ENCODE measurements at places on chromosomes 3 and 15. TPM values are rescaled to one million over a fixed set of nuclear protein-coding genes. Genes with fewer than 3 reads are reported as not detected.

- no peak overlapping the region for H3K27ac ChIP-seq
- H3K4me3 ChIP-seq = no peak overlapping the region
- H3K36me3 ChIP-seq = no peaks in the 10 kb centered on the region
- peaks cover 16% of the 10 kb centered on the region for H3K4me1 ChIP-seq
- no peak for DNase-seq
Measured at GRCh38 chr15:76056931-76057330, 2.9 kb upstream of the TMEM266 start.

DNA sequence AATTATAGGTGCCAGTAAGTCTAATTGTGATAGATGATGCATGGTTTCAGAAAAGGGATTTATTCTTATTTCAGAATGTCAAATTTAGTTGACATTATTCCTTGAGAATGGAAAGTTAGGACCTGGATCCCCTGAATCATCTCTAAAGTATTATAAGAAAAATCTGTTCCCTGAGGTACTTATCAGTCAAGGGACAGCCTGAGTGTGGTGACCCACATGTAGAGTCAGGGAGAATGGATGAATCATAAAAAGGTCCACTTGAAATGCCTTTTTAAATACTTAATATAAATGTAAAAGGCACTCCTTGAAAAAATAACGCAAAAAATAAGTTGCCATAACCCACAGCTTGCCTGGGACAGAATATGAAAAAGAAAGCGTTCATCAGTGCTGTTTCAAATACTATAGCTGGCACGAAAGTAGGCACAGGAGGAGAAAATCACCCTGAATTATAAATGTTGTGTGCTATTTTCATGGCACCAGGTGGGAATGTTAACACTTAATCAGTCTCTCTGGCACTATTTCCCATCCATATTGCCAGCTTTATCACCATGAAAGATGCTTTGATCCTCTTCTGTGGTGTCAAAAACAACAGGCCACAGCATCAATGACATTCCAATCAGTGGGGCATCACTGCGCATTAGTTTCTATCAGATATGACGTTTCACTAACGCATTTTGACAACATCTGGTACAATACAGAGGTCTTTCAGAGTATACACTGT lies 208.5 kb downstream of the EPHA3 start:
- H3K36me3 ChIP-seq = no peaks in the 10 kb centered on the region
- no peaks in the 10 kb centered on the region for H3K27me3 ChIP-seq
- no peak overlapping the region for H3K27ac ChIP-seq
- H3K4me1 ChIP-seq = no peaks in the 10 kb centered on the region
- DNase-seq = no peak

DNA sequence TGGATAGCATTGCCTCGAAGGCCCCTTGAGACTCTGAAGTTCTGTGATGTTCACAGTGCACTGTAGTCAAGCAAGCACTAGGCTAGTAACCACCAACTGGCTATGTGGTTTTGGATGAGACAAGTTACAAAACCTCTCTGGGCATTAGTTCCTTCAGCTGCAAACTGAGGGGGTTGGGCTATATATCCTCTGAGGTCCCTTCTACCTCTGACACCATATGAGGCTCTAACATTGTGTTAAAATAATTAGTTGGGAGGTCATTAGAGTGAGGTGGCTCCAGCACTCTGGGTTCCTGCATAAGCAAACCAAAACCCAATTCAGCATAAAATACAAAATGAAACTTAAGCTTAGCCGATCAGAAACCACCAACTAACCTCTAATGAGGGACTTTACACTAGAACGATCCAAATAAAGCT lies 209.5 kb upstream of the LRRN1 start:
- no peak overlapping the region for H3K4me3 ChIP-seq
- no peaks in the 10 kb centered on the region for H3K27me3 ChIP-seq
- no peak for DNase-seq
- no peak overlapping the region for H3K27ac ChIP-seq

- no peaks in the 10 kb centered on the region for H3K27me3 ChIP-seq
- H3K36me3 ChIP-seq = no peaks in the 10 kb centered on the region
- H3K4me3 ChIP-seq = no peak overlapping the region
- no peak for DNase-seq
- H3K27ac ChIP-seq = no peak overlapping the region
Measured at GRCh38 chr15:34331809-34332208, 5.8 kb downstream of the SLC12A6 start.

GRCh38 chr3:31793821-31794220 lies 187.2 kb downstream of the OSBPL10 start:
- H3K4me3 ChIP-seq = no peak overlapping the region
- H3K27ac ChIP-seq = no peak overlapping the region
- no peaks in the 10 kb centered on the region for H3K36me3 ChIP-seq
- no peaks in the 10 kb centered on the region for H3K4me1 ChIP-seq
- H3K27me3 ChIP-seq = no peaks in the 10 kb centered on the region

DNA sequence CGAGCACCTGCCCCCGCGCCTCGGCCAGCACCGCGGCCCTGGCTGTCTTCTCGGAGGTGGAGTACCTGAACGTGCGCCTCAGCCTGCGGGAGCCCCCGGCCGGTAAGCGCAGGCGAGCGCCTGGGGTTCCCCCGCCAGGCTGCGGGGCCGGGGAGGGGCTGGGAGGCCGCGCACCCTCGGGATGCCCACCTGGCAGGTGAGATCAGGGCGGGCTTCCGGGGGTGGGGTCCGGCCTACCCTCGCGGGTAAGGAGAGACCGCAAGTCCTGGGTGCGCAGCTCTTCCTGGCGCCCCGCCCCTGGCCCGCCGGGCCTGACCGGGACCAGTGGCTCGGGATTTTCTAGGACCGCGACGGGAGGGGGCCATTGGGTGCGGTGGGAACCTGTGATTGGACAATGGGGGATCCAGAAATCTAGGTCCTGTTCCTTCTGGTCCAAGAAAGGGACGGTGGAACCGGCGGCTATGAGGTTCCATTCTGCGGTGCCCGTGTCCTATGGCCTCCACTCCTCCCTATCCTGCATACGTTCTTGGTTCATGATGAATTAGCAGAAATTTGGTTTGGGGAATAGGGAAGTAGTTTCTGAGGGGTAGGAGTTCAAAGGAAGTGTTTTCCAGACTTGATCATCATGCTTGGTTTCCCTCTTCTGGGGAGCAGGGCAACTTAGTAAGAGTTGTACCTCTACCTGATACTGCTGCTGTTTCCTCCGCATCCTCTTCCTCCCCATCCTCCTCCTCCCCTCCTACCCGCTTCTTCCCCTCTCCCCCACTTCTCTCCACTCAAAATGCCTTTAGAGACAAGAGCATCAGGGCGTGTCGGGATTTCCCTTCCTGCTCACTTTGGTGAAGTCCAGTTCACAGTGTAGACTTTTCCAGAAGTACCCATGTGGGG lies 808 bp downstream of the ARRDC4 start:
- no peaks in the 10 kb centered on the region for H3K4me1 ChIP-seq
- peak overlapping the region; percentile 79 for H3K4me3 ChIP-seq
- H3K27ac ChIP-seq = no peak overlapping the region
- peak; percentile 13 for DNase-seq
- no peaks in the 10 kb centered on the region for H3K36me3 ChIP-seq

DNA sequence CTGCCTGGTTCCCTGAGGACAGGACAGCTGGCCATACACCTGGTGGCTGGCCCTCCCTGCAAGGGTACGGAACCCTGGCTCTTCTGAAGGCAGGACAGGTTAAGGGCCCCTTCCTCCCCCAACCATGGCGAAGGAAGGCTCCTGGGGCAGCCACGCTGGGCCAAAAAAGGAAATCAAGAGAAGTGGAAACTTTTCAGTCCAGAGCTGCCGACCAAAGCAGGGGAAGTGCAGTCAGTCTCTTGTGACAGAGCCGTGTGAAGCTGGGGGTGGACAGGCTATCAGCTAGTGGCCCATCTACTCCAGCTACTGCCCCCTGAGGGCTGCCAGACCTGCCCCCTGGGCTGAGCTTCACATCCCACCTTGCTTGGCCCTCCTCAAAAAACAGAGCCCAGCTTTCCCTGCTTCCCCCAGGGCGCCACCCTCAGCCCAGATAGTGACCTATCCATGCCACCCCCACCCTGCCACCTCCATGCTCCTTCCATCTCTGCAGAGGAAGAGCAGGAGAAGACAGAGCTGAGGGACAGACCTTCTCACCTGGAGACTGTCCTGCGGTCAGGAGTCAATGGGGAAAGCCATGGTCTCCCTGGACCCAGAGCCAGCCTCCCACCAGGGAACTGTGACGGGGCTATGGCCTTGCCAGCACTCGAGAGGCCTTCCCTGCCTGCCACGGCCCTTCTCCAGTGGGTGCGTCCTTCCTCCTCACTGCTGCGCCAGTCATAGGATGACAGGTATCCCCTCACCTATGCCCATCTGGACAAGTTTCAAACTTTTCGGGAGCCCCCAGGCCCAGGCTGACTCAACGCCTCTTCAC lies 4.6 kb downstream of the SEMA7A start:
- H3K36me3 ChIP-seq = no peaks in the 10 kb centered on the region
- peaks cover 8% of the 10 kb centered on the region for H3K27me3 ChIP-seq
- DNase-seq = no peak
- no peak overlapping the region for H3K27ac ChIP-seq
- H3K4me3 ChIP-seq = no peak overlapping the region
- peaks cover 8% of the 10 kb centered on the region for H3K4me1 ChIP-seq

Gene IL12A
- 0.82 TPM for total RNA-seq

Gene CACNA1D
- total RNA-seq = 2.9 TPM

Gene RAD54L2
- total RNA-seq = 35.2 TPM

Gene MAGEF1
- 56.7 TPM for total RNA-seq

Gene ARL14
- not detected for total RNA-seq

Data from H1 (cell line).